ENCODE measurements at places on chromosomes 4 and X. TPM values are rescaled to one million over a fixed set of nuclear protein-coding genes. Genes with fewer than 3 reads are reported as not detected.
A peak's percentile ranks its signal among the peaks of the same experiment; 100 is the strongest.

DNA sequence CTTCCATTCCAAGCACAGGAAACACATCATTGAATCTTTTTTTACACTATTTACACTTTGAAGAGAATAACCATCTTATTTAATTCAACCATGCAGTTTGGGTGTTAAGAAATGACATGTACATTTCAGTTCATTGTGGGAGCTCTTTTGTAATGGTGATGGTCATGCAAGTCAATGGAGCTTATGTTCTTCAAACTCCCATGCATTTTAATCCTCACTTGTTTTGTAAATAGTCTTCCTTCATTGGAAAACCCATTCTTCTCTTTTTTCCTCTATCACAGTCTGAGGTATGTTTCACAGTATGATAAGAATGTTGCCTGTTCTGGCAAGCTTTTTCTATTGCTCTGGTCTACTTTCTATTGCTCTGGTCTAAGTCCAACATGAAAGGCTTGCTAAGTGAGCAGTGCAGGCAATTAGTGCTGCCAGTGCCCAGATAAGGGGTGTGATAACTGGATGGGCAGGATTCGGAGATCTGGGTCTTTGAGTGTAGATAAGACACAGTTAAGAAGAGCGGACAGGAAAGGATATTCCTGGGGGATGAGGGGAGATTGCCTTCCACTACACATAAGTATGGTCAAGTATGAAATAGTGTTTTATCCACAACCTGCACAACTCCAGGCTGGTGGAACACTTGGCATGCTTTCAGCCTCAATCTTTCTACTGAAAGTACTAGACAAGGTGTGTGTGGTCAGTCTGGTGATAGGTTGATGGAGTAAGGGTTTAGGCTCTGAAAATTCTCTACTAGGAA lies 17.1 kb downstream of the AFP start:
- H3K4me1 ChIP-seq, result no peaks in the 10 kb centered on the region
- DNase-seq, result no peak
- no peak overlapping the region for H3K4me3 ChIP-seq
- H3K36me3 ChIP-seq, result no peaks in the 10 kb centered on the region

- H3K27me3 ChIP-seq, result no peaks in the 10 kb centered on the region
- no peak for DNase-seq
- H3K4me3 ChIP-seq, result no peak overlapping the region
- H3K4me1 ChIP-seq, result no peaks in the 10 kb centered on the region
- H3K27ac ChIP-seq, result no peak overlapping the region
These were observed 446.9 kb downstream of the GRXCR1 start for GRCh38 chr4:43339435-43339834.

Gene WDR44
- total RNA-seq, result 23.5 TPM

Gene SPATA4
- not detected for total RNA-seq

Gene CT45A5
- not detected for total RNA-seq

Gene MAGEA4
- total RNA-seq, result not detected

DNA sequence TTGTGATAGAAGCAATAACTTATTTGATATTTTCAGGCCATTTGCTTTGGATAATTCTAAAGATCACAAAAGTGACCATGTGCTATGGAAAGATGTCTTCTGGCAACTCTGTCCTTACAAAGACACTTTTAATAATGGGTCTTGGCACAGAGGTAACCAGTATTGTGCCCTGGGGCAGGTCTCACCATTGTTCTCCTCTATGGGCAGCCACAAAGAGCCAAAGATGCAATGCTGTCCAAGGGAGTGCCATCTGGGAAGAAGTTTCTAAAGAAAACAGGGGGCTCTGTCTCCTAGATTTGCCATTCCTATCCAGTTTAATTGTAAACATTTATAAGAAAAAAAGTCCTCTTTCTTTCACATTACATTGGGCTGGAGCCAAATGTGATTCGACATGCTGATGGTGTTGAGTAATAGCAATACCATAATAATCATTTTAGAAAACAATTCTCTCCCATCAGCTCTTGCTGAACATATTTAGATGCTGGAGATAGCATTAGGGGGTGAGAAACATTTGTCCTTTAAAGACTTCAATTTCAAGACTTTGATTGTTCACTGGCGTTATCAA lies 179.9 kb downstream of the KIT start:
- no peak overlapping the region for H3K27ac ChIP-seq
- H3K4me1 ChIP-seq, result no peaks in the 10 kb centered on the region
- H3K27me3 ChIP-seq, result no peaks in the 10 kb centered on the region
- no peak for DNase-seq

- peaks cover 35% of the 10 kb centered on the region for H3K4me1 ChIP-seq
- DNase-seq, result peak; percentile 55
- no peak overlapping the region for H3K4me3 ChIP-seq
- H3K36me3 ChIP-seq, result no peaks in the 10 kb centered on the region
These were observed 5.4 kb upstream of the SH3BP2 start for GRCh38 chr4:2787230-2788100.

Gene SSX2B
- not detected for total RNA-seq

DNA sequence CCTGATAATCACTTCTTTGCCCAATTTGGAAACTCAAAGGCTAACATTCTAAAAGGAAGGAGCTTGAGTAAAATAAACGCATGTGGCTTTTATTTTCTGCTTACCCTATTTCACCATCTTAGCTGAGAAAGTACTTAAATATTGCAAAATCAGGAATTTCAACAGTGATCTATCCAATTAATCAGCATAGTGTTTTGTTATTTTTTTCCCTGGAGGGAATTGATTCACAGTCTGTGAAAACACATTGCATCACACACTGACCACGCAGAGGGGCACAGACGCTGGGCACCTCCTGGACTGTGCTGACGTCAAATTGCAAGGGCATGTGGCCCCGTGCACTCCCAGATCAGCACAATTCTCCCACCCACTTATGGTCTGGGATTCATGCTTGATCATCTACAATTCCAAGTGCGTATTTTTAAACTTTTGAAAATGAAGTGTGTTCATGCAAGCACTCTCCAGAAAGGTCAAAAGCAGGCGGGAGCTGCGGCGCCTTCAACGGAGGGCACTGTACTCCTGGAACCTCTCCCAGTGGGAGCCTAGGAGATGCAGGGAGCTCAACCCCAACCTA lies 320.6 kb upstream of the PPARGC1A start:
- no peaks in the 10 kb centered on the region for H3K27me3 ChIP-seq
- H3K27ac ChIP-seq, result no peak overlapping the region
- no peak for DNase-seq

DNA sequence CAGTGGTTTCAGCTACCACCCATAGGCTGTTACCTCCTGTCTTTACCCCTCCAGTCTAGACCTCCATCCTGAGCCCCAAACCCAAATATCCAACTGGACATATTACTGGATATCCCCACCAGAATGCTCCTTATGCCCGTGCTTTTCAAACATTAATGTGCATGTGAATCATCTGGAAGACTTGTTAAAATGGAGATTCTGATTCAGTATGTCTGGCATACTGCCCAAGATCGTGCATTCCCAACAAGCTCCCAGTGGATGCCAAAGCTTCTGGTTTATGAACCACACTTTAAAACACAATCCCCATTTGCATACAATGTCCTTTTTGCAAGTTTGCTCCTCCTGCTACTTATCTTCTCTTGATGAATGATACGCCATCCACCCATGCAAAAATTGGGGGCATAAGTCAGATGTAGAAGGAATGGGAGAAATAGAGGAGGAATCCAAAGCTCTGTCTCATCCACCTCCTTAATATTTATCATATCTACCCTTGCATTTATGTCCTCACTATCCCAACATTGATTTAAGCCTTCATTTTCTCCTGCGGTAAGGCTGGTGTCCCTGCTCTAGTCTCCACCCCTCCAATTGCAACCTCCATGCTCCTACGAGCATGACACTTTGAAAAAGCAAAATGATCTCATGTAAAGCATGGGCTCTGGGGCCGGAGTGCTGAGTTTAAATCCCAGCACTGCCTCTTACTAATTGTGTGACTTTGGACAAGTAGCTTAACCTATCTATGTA lies 7.4 kb upstream of the PGRMC1 start:
- no peaks in the 10 kb centered on the region for H3K36me3 ChIP-seq
- no peaks in the 10 kb centered on the region for H3K4me1 ChIP-seq
- no peaks in the 10 kb centered on the region for H3K27me3 ChIP-seq
- no peak for DNase-seq
- H3K27ac ChIP-seq, result no peak overlapping the region

Data from CD4-positive, CD25-positive, alpha-beta regulatory T cell (primary cell).